Effector memory CD4-positive, alpha-beta T cell (primary cell): ENCODE measurements at places on chromosomes 2 and 18.

GRCh38 chr2:17754773-17755425 is 961 bp downstream of the GEN1 start:
- H3K4me3 ChIP-seq = peak overlapping the region; percentile 98
- H3K36me3 ChIP-seq = no peaks in the 10 kb centered on the region
- H3K27me3 ChIP-seq = no peaks in the 10 kb centered on the region

GRCh38 chr2:239502430-239503186 is 101.8 kb upstream of the HDAC4 start:
- H3K4me3 ChIP-seq = no peak overlapping the region
- H3K36me3 ChIP-seq = no peaks in the 10 kb centered on the region
- no peaks in the 10 kb centered on the region for H3K27me3 ChIP-seq
- no peak for DNase-seq

GRCh38 chr2:29368659-29369040 is 253.4 kb downstream of the CLIP4 start:
- no peaks in the 10 kb centered on the region for H3K36me3 ChIP-seq
- no peak overlapping the region for H3K27ac ChIP-seq
- DNase-seq = no peak
- no peak overlapping the region for H3K4me3 ChIP-seq

GRCh38 chr18:292271-292670 is 24.4 kb upstream of the THOC1 start:
- no peak for DNase-seq
- no peaks in the 10 kb centered on the region for H3K27me3 ChIP-seq
- no peak overlapping the region for H3K27ac ChIP-seq
- H3K36me3 ChIP-seq = no peaks in the 10 kb centered on the region

DNA sequence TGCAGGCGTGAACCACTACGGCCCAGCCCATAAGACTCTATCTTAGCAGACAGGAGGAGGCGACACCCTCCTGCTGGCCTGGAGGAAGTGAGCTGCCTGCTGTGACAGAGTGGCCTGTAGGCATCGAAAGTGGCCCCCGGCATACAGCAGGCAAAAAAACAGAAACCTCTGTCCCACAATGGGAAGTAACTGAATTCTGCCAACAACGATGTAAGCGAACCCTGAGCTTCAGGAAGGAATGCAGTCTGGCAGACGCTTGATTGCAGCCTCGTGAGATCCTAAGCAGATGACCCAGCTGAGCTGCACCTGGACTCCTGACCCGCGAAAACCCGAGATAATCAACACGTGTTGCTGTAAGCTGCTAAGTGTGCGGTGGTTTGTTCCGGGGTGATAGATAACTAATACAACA is 13.6 kb downstream of the MRO start:
- H3K4me3 ChIP-seq = no peak overlapping the region
- no peaks in the 10 kb centered on the region for H3K4me1 ChIP-seq
- no peaks in the 10 kb centered on the region for H3K36me3 ChIP-seq
- no peak overlapping the region for H3K27ac ChIP-seq

- H3K36me3 ChIP-seq = peaks cover 58% of the 10 kb centered on the region
- H3K4me1 ChIP-seq = no peaks in the 10 kb centered on the region
- H3K27me3 ChIP-seq = no peaks in the 10 kb centered on the region
- no peak overlapping the region for H3K27ac ChIP-seq
These were observed 11.4 kb downstream of the OSGEPL1 start for GRCh38 chr2:189751080-189751658.

DNA sequence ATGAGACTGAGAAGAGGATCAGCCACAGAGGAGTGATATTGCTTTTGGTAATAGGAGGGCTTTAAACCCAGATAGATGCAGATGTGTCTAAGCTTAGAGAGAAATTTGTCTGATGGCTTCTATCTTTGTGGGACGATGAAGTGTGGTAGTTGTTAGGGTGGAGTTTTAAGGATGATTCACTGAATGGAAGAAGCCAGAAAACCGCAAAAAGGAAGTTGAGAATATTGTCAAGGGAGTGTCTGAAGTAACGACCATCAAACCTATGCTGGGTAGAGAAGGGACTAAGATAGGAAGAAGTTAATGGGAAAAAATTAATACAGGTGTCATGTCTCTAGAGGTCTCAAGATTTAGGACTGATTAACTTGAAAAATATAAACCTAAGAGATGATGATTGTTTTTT is 195.6 kb upstream of the MC4R start:
- H3K36me3 ChIP-seq = no peaks in the 10 kb centered on the region
- no peaks in the 10 kb centered on the region for H3K4me1 ChIP-seq
- no peak for DNase-seq
- H3K27ac ChIP-seq = no peak overlapping the region

GRCh38 chr2:5758346-5758745 is 66.2 kb downstream of the SOX11 start:
- no peaks in the 10 kb centered on the region for H3K36me3 ChIP-seq
- no peak overlapping the region for H3K4me3 ChIP-seq
- H3K27me3 ChIP-seq = no peaks in the 10 kb centered on the region
- DNase-seq = no peak
- no peaks in the 10 kb centered on the region for H3K4me1 ChIP-seq

DNA sequence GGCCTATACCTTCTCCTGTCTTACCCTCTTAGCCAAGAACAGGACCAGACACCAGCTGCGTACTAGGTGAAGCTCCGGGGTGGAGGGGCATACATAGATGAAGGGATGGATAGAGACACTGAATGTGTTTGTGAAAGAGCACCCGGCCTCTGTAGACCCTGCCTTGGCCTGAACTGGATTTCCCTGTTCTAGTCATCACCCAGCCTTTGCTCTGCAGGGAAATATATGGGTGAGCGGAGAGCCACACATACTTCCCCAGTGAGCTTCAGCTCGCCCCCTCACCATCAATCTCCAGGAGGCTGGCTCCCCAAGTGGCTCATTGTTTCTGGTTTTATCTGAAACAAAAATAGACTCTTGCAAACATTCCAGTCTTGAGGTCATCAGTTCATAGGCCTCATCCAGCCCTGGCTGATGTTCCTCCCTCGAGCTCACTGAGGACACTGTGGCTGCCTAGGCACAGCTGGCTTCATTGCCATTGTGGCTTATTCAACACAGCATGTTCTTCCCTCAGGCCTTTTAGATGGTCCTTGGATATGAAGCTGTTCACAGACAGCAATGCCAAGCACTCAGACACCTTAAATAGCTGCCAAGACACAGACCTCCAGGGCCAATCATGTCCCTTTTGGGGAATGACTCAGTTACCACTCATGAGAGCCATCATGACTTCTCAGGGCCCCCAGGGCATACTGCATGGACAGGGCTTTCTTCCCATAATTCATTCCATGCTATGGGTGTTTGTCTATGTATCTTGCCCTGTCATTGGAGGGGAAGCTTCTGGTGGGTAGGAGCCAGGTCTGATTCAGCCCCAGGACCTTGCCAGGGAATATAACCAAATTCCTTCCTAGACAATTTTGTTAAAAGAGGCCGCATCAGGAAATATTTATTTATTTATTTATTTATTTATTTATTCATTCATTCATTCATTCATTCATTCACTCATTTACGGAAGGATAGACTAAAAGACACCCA is 82.4 kb downstream of the TTC32 start:
- no peaks in the 10 kb centered on the region for H3K36me3 ChIP-seq
- H3K27me3 ChIP-seq = no peaks in the 10 kb centered on the region
- H3K4me1 ChIP-seq = no peaks in the 10 kb centered on the region

DNA sequence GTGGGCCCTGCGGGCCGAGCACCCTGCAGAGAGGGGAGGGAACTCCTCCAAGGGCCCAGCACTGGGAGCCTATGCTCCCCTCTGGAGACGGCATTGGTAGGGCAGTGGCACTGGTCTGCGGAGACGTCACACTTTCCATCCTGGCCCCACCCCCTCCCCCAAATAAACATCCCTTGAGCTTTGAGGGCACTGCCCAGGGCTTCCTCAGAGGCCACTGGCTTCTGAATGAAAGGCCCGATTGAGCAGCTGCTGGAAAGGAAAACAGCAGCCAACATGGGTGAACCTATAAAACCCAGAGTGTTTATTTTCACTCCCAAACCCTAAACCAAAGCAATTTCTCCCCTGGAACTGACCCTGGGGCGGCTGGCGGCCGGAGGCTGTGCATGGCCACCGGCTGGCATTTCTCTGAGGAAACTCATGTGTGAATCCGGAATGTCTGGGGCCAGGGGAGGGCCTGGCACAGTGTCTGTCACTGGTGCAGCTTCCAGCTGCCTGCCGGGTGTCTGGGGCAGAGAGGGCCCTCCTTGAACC is 138.9 kb downstream of the DYSF start:
- no peak overlapping the region for H3K27ac ChIP-seq
- DNase-seq = no peak
- no peaks in the 10 kb centered on the region for H3K36me3 ChIP-seq
- H3K4me1 ChIP-seq = no peaks in the 10 kb centered on the region

DNA sequence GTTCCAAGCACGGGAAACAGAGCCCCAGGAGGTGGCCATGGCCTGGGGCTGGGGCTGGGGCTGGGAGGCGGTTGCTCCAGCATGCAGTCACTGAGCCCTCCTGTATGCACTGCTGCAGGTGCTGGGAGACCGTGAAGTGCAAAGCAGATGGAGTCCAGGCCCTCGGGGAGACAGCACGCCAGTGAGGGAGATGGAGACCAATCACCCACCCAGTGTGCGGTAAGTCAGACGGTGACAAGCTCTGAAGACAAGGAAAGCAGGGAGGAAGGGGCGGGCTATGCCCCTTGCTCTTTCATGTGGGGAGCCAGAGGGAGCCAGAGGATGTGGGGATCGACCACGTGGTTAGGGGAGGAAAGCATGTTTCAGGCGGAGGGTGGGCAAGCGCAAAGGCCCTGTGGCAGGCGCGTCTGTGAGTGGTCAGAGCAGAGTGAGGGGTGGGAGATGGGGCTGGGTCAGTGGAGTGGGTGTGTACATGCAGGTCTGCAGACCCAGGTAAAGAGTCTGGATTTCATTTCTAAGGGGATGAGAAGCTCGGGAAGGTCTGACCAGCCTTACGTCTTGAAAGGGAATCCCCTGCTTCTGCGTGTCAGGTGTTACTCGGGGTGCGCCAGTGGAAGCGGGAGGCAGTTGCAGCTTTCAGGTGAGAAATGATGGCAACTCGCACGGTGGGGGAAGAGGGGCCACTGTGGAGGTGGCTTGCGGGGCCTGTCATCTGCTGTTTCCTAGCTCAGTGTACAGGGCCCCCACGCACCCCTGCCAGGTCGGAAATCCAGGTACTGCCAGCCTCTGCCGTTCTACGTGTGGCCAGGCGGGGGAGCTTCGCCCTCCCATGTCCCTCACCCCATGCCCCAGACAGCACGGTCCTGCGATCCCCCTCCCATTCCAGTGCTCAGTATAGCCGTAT is 19.4 kb downstream of the RRM2 start:
- no peak for DNase-seq
- H3K36me3 ChIP-seq = no peaks in the 10 kb centered on the region
- no peak overlapping the region for H3K27ac ChIP-seq

- H3K4me3 ChIP-seq = no peak overlapping the region
- H3K27ac ChIP-seq = no peak overlapping the region
- H3K27me3 ChIP-seq = no peaks in the 10 kb centered on the region
- no peaks in the 10 kb centered on the region for H3K36me3 ChIP-seq
These were observed 52.5 kb upstream of the LGALSL start for GRCh38 chr2:64401529-64401880.

DNA sequence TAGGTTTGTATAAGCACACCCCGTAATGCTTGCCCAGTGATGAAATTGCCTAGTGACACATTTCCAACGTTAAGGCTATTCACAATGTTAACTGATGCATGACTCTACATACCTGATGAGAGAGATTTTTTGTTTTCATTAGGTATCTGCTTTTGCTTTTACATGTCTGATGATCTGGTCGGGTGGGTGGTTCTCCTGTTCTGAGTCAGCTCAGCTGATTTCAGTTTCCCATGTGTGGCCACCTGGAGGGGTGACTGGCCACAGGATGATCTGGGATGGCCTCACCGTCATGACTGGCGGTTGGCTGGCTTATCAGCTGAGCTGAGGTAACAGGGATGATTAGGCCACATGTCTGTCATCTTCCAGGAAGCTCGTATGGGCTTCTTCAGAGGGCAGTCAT is 33.8 kb upstream of the ACYP2 start:
- no peak overlapping the region for H3K27ac ChIP-seq
- H3K27me3 ChIP-seq = no peaks in the 10 kb centered on the region
- H3K36me3 ChIP-seq = no peaks in the 10 kb centered on the region
- no peak overlapping the region for H3K4me3 ChIP-seq

DNA sequence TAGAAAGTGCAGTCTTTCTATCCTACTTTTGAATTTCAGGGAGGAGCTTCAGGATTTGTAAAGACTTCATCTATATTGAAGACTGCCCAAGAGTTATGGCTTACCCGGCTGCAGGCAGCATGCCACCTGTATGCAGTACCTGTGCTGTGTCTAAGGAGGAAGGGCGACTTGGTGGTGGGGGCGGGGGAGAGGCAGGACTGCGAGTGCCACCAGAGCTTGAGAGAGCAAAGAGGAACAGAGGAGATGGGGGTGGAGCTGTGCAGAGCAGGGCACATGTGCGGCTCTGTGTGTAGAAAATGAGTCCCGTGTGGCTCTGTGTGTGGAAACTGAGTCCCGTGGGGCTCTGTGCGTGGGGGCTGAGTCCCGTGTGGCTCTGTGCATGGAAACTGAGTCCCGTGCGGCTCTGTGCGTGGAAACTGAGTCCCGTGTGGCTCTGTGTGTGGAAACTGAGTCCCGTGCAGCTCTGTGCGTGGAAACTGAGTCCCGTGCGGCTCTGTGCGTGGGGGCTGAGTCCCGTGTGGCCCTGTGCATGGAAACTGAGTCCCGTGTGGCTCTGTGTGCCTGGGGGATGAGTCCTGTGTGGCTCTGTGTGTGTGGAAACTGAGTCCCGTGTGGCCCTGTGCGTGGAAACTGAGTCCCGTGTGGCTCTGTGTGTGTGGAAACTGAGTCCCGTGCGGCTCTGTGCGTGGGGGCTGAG is 43.2 kb downstream of the LDLRAD4 start:
- H3K4me3 ChIP-seq = no peak overlapping the region
- H3K27me3 ChIP-seq = no peaks in the 10 kb centered on the region
- no peak for DNase-seq
- no peak overlapping the region for H3K27ac ChIP-seq
- no peaks in the 10 kb centered on the region for H3K36me3 ChIP-seq

GRCh38 chr2:200677721-200678532 is 92.1 kb downstream of the AOX1 start:
- DNase-seq = no peak
- no peaks in the 10 kb centered on the region for H3K4me1 ChIP-seq
- no peak overlapping the region for H3K4me3 ChIP-seq
- H3K36me3 ChIP-seq = no peaks in the 10 kb centered on the region
- H3K27me3 ChIP-seq = no peaks in the 10 kb centered on the region

GRCh38 chr18:62384068-62384467 is 59.0 kb downstream of the TNFRSF11A start:
- H3K27me3 ChIP-seq = no peaks in the 10 kb centered on the region
- H3K27ac ChIP-seq = no peak overlapping the region
- DNase-seq = no peak
- no peaks in the 10 kb centered on the region for H3K36me3 ChIP-seq
- no peak overlapping the region for H3K4me3 ChIP-seq
- H3K4me1 ChIP-seq = no peaks in the 10 kb centered on the region

- no peak overlapping the region for H3K4me3 ChIP-seq
- H3K27ac ChIP-seq = no peak overlapping the region
- no peak for DNase-seq
- peaks cover 38% of the 10 kb centered on the region for H3K4me1 ChIP-seq
- no peaks in the 10 kb centered on the region for H3K27me3 ChIP-seq
These were observed 157.0 kb downstream of the MGAT5 start for GRCh38 chr2:134410831-134411231.
